ENCODE measurements at places on chromosomes 6 and 20. TPM values are rescaled to one million over a fixed set of nuclear protein-coding genes. Genes with fewer than 3 reads are reported as not detected.

The PHACTR3 gene
- 2.9 TPM for total RNA-seq

The DAAM2 gene
- 1.1 TPM for total RNA-seq

The TREML1 gene
- total RNA-seq: 2.3 TPM

The FAM184A gene
- 1.4 TPM for total RNA-seq

The BPIFB2 gene
- total RNA-seq: 0.05 TPM

The LPA gene
- total RNA-seq: 0.14 TPM

The GGTLC1 gene
- total RNA-seq: not detected

The GINS1 gene
- 15.7 TPM for total RNA-seq
